NT2/D1 (cell line): ENCODE measurements at places on chromosomes 16 and 17.

GRCh38 chr17:72665852-72666851 is 426.3 kb downstream of the SLC39A11 start:
- no peak for DNase-seq

- no peak for DNase-seq
Measured at GRCh38 chr16:89678258-89678657, 8.2 kb upstream of the CDK10 start.

- DNase-seq = peak; percentile 51
Measured at GRCh38 chr17:18143044-18143936, 34.7 kb downstream of the MYO15A start.

GRCh38 chr17:20823905-20824304 is 218.9 kb downstream of the USP22 start:
- DNase-seq = no peak

DNA sequence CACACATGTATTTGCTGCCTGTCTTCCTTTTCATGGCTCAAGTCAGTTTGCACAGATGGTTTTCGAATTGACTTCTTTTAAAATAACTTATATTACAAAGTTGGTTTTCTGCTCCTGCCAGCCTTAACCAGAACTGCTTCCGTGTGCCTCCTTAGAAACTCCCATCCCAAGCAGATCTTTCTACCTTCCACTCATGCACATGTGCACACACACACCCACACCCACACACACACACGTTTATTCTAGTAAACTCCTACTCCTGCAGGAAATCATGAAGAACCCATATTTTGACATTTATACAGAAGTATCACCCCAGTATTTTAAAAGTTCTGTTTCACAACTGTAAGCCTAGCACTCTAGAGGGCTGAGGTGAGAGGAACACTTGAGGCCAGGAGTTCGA is 329.5 kb upstream of the SOX9 start:
- DNase-seq = no peak

GRCh38 chr16:11848842-11849241 is 2.5 kb downstream of the RSL1D1 start:
- no peak for DNase-seq

DNA sequence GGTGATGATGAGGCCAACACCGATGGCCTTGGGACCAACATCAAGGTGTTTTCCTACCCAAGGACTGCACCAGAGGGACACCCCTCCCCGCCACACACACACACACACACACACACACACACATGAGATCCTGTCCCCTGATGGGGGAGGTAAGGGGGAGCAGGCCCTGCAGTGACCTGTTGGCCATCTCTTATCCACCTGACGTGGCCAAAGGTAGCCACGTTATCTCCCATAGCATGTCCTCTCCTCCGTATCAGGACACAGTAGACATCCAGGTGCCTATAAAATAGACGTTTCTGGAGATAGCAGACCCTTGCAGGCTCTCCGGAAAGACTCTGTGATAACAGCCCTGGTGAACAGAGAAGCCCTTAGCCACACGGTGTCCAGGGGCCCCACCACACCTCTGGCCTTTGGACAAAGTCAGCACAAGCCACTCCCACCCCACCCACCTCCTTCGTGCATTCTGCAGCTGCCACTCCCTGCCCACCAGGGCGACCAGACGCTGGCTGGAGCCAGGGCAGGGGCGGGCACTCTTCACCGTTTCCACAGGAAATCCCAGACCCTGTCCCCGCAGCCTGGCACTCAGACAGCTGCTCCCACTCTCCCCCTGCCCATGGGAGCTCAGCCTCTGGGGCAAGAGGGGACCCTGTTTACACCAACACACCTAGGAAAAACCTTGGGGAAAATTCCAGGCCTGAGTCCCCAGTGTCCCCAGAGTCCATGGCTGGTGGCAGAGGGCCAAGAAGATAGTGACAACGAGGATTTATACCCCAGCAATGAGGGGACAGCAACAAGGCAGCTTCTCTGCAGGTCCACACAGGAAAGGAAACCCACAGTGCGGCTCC is 15.4 kb upstream of the ENPP7 start:
- no peak for DNase-seq

DNA sequence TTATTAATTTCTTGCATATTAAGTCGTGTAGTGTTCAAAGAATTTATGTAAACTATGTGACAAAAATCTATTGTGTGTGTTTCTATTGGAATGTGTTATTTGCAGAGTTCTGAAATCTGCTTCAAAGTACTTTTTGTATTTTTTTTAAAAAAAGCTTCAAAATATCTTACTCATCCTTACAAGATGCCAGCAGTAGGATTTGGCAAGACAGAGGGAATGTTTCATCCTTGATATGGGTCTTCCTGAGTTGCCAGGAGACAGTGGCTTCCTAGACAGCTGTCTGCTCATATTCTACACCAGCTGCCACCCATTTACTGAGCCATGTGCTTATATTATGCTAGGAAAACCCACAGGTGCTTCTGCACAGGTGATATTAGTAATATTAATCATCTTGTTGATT is 36.4 kb downstream of the EFCAB5 start:
- DNase-seq = no peak

GRCh38 chr17:36899250-36900159 is 37.8 kb upstream of the LHX1 start:
- DNase-seq = no peak

DNA sequence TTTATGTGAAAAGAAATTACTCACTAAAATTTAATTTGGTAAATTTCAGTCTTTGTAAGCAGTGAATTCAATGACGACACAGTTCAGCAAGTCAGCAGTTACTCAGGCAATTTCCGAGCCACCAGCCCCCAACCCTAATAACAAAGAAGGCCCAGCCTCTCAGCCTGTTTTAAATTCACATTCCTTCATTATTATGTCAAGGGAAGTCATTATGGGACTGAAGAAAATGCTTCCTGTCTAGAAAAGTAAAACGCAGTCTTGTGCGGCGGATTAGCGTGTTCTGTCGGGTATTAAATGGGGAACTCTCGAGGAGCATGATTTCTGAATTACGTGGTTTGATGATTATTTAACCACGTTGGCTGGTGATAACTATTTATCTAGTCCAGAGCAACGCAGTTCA is 177.6 kb downstream of the AIPL1 start:
- DNase-seq = no peak

DNA sequence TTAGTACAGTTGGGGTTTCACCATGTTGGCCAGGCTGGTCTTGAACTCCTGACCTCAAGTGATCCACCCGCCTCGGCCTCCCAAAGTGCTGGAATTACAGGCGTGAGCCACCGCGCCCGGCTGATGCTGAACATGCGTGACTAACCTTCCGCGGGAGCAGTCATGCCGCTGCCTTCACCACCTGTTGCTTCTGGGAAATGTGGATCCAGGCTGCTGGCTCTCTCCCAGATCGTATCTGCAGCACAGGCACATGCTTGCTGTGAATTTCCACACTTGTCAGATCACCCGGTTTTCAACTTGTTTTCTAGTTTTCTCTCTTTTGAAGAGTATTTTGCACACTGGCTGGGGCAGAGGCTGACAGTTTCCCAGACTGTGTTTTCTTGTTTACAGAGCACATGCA is 97.9 kb downstream of the ADCY9 start:
- no peak for DNase-seq

- no peak for DNase-seq
Measured at GRCh38 chr17:74843352-74843627, 16.4 kb downstream of the GRIN2C start.

- DNase-seq = no peak
Measured at GRCh38 chr17:82051776-82052637, at the start of the genes GPS1 and RFNG. Gene GPS1, plus strand, starts transcription at chr17:82051898. Its CDS starts 34 bp downstream, at chr17:82051932. Gene RFNG, minus strand, starts transcription at chr17:82051811. Its CDS starts 45 bp downstream, at chr17:82051766.

DNA sequence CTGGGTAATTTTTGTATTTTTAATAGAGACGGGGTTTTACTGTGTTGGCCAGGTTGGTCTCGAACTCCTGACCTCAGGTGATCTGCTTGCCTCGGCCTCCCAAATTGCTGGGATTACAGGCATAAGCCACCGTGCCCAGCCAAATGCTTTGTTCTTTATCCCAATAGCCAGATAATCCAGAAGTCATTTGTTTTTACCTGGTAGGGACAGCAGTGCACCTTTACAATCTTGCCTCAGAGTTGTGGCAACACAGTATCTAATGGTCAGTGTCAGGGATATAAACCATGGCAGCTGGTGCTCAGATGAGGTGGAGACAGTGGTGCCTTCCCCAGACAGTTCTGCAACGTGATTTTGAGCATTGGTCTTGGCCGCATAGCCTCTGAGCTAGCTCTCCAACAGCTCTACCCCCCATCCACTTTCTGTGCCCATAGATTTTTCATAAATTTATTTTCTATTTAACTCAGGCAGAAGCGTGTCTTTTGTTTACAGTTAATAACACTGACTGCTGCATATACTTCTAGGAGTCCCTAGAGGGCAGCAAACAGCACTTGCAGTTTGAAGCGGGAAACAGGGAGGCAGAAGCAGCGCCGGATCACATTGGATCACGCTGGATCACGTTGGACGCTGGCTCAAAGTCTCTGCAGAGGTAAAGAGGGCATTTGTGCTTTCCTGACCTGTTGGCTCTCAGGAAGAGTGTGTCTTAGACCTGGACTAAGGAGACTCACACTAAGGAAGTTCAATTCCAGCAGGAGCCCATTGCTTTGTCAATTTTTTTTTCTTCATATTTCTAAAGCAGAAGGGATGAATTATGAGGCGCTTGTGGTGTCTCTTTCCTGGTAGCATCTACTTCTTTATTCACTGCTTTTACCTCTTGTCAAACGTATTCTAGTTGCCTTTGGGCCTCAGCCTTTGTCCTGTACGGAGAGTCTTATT is 5.1 kb upstream of the GGT6 start:
- peak; percentile 56 for DNase-seq

- DNase-seq = no peak
Measured at GRCh38 chr16:25966172-25967097, 274.7 kb downstream of the HS3ST4 start.

GRCh38 chr17:80774643-80775281 is 216.9 kb upstream of the CHMP6 start:
- DNase-seq = no peak

- DNase-seq = no peak
Measured at GRCh38 chr16:66226762-66227161, 139.7 kb upstream of the CDH5 start.

- no peak for DNase-seq
Measured at GRCh38 chr16:85126705-85127378, 14.6 kb upstream of the CIBAR2 start.

DNA sequence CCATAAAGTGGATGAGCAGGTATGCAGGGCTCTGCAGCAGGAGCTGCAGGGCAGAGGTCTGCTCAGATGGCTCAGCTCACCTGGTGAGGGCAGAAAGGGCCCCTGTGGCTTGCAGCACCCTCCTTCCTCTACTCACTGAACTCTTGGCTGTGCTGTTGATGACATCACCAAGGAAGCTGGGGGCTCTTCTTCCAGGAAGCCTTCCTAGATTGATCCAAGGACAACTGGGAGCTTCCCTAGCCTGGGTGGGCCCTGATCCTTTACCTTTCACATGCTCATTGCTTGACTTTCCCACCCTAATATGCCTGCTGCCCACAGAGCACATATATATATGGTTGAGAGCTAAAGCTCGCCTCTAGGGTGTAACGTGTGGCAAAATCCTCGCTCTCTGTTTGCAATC is 2.5 kb downstream of the KIF19 start:
- DNase-seq = no peak

- no peak for DNase-seq
Measured at GRCh38 chr17:42055496-42055895, 5.1 kb upstream of the C17orf113 start.

- DNase-seq = no peak
Measured at GRCh38 chr17:15967706-15968399, 22.9 kb downstream of the ADORA2B start.

DNA sequence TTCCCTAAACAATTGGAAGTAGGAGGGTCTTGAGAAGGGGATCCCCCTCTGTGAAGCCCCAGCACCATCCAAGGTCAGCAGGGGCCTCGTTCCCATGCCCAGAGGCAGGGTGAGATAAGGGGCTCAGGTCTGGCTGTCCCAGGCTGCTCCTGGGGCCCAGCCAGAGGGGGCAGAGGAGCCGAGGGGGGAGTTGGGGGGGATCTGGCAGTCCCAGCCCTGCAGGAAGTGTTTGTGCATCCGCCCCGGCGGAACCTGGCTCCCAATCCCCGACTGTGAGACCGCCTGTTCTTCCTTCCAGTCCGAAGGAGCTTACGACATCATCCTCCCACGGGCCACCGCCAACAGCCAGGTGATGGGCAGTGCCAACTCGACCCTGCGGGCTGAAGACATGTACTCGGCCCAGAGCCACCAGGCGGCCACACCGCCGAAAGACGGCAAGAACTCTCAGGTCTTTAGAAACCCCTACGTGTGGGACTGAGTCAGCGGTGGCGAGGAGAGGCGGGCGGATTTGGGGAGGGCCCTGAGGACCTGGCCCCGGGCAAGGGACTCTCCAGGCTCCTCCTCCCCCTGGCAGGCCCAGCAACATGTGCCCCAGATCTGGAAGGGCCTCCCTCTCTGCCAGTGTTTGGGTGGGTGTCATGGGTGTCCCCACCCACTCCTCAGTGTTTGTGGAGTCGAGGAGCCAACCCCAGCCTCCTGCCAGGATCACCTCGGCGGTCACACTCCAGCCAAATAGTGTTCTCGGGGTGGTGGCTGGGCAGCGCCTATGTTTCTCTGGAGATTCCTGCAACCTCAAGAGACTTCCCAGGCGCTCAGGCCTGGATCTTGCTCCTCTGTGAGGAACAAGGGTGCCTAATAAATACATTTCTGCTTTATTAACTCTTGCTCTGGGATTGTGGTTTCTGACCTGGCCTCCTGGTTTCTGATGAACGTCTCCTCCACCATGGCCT is 14.9 kb downstream of the GPRC5C start:
- DNase-seq = no peak

GRCh38 chr17:48868916-48869500 is 23.6 kb upstream of the ATP5MC1 start:
- no peak for DNase-seq

GRCh38 chr16:31331807-31332301 is 23.1 kb upstream of the ITGAX start:
- DNase-seq = no peak

DNA sequence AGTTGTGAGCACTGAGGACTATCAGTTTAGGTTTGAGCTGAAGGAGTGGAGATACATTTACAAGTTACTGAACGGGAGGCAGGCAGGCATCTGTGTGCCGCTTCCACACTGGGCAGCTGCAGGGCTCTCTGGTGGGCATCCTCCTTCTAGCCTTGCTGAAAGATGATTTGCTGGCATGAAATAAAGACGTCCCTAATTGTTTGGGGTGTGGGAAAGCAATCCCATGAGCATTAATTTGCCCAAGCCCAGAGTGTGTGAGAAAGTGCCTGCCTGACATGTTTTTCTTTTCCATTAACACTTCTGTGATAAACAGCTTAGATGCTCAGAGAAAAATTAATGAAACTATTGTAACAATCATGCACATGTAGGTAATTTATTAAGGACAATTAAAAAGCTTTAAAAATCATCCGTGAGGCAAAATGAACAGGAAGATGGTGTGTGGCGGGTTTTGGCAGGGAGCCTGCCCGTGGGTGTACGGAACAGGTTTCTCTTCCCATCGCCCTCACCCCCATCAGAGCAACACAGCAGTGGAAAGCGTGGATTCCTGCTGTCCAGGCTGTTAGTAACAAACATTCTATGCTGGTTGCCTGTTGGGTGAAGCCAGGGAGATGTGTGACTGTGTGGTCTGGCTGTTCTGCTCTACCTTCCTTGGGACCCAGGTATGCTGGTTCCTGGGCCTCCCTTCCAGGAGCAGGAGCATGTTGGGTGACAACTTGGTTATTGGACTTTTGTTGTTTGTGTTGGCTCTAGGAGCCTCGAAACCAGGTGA is 191.9 kb downstream of the MSI2 start:
- no peak for DNase-seq

- DNase-seq = no peak
Measured at GRCh38 chr16:55357241-55357640, 33.2 kb downstream of the IRX6 start.
